Activated T-cell treated with anti-CD3 and anti-CD28 coated beads for 24 hours (primary cell): ENCODE measurements at places on chromosomes 6 and 20.

DNA sequence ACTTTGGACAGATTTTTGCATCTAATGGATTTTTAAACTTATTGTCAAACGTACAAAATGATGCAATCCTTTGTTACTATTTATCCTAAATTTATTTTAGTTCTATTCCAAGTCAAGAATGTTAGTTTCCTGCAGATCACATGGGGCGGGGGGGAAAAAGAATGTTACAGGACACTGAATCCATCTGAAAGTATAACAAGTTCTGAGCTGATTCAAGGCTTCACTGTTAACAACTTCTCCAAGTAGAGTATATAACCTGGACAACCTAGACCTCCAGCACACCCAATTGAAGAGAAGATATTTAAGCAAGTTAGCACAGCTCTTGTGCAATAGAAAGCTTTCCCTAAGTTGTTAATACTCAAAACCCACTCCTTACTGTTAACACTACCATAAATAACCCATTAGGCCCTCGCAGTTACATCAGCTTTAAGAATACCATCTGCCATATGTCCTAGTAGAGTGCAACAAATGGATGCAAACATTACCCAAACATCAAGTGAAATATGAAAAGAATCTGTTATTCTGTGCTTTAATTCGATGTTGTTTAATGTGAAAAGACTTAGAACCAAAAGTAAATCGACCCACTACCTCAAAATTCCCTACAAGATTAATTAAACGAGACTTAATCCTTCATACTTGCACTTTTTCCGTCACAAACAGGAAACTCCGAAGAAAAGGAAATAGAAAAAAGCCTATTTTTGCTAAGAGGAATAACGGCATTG is 1.3 kb downstream of the SEC63 start:
- no peak for DNase-seq

DNA sequence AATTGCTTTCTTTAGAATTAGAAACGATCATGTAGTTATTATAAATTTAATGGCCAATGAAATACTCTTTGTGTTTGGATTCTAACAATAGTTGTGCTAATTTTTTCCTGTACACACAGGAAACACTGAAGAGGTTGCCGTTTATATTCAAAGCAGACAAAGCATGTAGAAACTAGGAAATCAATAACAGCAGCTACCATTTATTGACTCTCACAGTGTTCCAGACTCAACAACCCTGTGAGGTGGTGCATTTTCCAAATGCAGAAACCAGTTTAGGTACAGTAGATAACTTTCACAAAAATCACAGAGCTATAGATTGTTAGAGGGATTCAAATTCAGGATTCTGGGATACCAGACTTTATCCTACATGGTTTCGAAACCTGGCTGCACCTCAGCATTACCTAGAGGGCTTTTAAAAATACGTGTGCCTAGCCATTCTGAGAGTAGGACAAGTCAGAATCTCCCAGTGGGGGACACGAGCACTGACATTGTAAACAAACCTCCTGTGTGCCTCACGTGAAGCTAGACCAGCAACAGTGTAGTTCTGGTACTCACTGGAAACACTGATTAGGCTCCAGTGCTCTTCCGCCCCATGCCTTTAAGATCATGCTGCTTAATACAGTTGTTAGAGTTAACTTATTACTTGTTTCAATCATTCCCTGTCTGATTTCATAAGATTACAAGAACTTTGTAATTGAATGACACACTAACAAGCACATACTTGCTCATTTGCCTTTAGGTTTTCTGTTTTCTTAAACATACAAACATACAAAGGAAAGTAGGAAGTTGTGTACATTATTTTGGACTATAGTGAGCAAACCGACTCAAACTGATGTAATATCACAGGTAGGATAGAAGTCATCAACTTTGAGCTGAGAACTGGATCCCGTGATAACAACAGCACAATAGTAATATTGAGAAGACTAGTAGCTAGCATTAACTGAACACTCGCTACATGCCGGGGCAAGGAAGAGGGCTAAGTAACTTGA is 65.8 kb downstream of the MAP3K4 start:
- DNase-seq: no peak

- DNase-seq: no peak
These were observed 74.9 kb downstream of the NCOA3 start for GRCh38 chr20:47576516-47577033.

DNA sequence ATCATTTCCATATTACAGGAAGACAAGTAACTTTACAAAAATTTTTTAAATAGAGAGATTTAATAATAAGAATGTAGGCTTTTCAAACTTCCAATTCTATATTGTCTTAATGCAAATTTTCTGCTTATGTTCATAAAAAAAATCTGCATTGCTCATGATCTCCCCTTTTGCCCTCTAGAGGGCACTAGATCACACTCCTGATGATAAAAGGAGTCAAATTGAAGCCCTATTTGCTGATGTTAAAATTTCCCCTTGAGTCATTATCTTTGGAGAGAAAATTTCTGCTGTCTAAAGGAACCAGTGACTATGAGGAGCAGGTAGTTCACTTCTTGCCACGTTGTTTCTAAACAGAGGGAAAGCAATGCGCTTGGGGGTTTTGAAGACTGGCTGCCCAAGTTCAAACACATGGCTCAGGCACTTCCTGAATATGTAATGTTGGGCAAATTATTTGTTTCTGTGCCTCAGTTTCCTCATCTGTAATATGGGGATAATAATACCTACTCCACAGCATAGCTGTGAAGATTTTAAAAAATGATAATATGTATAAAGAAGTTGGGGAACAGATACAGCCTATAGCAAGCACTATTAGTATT is 874.2 kb downstream of the TFAP2A start:
- DNase-seq: no peak

DNA sequence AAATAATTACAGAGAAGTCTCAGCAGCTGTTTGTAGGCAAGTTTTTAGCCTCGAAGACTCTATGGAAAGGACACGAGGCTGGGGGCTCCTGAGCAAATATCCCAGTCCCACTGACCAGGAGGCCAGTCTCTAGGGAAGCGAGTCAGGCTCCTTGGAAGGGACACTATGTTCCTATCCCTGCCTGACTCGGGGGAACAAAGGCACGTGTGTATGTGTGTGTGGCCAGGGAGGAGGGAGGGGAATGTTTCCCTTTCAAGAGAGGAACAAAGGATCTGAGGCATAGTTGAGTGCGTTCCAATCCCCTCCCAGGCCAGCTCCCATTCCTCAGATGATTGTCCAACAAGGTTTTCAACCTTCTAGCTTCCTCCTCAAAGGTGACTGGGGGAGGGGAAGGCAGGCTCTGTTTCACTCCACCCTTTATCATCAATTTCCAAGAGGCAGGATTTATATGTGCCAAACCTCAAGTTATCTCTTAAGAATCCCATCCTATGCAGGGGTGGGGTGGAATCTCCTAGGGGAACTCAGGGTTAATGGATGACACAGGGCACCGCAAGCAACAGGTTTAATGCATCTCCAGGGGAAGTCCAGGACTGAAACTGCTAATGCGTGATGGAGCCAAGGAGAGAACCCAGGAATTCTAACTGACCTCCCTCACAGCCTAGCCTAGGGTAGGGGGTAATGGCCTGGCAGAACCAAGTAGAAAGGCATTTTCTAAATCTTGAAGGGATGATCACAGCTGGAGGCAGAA is 9.9 kb downstream of the BCL2L1 start:
- DNase-seq: no peak

DNA sequence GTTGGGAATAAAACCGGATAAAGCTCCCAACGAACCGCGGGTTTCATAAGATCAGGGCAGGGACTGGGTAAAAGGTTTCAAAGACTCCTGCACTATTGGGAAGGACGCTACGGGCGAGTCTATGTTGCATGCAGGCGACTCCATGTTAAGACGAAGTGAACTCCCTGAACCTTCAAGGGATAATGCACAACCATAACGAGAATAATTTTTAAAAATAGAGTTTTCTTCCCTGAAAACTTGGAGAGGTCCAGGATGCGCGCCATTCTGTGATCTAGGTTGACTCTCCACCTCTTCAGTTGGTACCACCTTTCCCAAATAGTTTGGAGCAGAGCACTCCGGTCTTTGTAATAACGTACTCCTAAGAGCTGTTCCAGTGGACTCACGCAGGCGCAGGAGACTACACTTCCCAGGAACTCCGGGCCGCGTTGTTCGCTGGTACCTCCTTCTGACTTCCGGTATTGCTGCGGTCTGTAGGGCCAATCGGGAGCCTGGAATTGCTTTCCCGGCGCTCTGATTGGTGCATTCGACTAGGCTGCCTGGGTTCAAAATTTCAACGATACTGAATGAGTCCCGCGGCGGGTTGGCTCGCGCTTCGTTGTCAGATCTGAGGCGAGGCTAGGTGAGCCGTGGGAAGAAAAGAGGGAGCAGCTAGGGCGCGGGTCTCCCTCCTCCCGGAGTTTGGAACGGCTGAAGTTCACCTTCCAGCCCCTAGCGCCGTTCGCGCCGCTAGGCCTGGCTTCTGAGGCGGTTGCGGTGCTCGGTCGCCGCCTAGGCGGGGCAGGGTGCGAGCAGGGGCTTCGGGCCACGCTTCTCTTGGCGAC is at the start of gene TPX2:
Gene TPX2 (plus strand): TSS at position 562 of the 821 bp plus-strand sequence. CDS start 18,187 bp downstream, outside the sequence.
- DNase-seq: peak; percentile 86

DNA sequence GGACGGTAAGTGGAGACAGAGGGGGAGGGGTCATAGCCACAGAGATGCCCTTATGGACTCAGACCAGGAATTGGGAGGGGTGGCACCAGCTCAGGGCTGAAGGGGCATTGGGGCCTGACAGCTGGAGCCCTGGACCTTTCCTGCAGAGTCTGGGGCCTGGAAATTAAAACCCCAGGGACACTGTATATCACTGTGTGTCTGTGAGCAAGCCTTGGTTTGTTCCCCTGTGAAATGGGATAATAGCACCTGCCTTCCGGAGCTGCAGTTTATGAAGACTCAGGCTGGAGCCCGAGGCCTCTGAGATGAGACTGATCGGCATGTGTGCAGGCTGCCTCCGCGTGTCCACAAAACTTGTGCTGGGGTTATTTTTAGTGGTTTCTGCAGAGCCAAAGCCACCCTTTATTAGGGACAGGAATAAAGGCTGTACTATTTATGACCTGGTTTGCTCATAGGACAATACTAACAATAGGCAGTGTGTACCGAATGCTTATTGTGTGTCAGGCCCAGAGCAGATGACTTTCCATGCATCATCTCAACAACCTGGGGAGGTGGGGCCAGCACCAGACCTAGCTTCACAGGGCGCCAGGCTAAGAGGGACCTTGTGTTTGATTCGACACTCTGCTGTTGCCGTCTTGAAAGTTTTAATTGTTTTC is 22.6 kb downstream of the MYH7B start:
- DNase-seq: no peak

- DNase-seq: no peak
These were observed 14.5 kb upstream of the GUCA1A start for GRCh38 chr6:42158631-42159030.

- DNase-seq: no peak
These were observed 17.9 kb downstream of the MDGA1 start for GRCh38 chr6:37679539-37680476.

DNA sequence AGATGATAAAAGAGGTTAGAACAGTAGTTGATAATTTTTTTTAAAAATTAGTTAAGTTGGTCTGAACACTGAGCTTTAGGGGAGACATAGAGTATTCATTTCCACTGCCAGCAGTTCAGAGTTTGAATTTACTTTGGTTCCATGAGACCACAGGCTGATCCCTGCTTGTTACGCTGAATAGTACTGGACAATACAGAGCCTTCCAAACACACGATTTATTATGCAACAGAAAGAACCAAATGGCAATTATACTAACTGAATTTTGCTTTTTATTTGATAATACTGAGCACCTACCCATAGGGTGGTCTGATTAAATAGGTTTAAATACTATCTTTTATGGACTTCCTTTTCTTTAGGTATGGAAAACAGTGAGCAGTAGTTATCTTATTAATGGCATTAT is 111.4 kb downstream of the POPDC3 start:
- no peak for DNase-seq

- DNase-seq: no peak
These were observed 363.9 kb downstream of the TAF4 start for GRCh38 chr20:61701802-61702201.

DNA sequence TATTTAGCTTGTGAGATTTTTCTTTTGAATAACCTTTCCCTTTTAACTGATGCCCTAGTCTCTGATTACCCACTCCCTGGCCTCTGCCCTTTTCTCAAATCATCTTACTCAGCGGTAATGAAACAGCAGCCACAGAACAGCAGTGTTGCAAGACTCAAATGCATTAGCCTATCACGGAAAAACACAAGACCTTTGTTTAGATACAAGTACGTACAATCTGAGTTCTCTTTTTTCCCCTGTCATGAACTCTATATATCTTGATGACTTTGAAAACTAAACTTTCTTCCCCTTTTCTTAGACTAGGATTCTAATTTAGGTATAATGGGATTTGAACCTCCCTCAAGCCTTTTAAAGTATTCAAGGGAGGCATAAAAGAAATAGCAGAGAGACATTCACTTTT is 1034.9 kb downstream of the EYS start:
- DNase-seq: no peak

GRCh38 chr6:93048381-93048780 is 371.0 kb downstream of the EPHA7 start:
- no peak for DNase-seq

GRCh38 chr6:135506270-135506997 is 8.9 kb upstream of the AHI1 start:
- no peak for DNase-seq

- DNase-seq: no peak
These were observed 76.8 kb downstream of the UNC5CL start for GRCh38 chr6:40962241-40962640.

- no peak for DNase-seq
These were observed 55.1 kb downstream of the CEBPB start for GRCh38 chr20:50245498-50246366.

DNA sequence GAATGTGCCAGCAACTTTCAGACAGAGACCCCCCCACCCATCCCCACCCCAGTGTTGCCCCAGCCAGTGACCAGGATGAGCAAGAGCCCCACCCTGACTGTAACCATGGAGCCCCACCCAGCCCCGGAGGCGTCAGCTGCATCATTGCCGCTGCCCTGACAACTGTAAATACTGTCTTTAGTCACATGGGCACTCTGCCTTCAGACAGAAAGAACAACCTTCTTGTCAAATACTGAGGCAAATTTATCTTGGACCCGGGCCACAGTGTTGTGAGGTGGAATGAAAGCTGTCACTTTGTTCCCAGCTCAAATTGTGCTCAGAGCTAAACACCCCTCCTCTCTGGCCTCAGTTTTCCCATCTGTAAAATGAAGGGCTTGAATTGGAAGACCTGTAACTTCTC is 23.7 kb downstream of the MOCS3 start:
- no peak for DNase-seq

GRCh38 chr6:90328004-90328403 is 31.4 kb upstream of the BACH2 start:
- no peak for DNase-seq

- DNase-seq: peak; percentile 8
These were observed 94.8 kb upstream of the CNKSR3 start for GRCh38 chr6:154605178-154605881.
